ENCODE measurements at places on chromosomes 4 and X. TPM values are rescaled to one million over a fixed set of nuclear protein-coding genes. Genes with fewer than 3 reads are reported as not detected.
A peak's percentile ranks its signal among the peaks of the same experiment; 100 is the strongest.

Gene PTCHD1
- total RNA-seq: not detected

Gene MSANTD1
- total RNA-seq: 0.06 TPM

Gene ZMAT1
- total RNA-seq: 0.06 TPM

Gene ZDHHC9
- 23.9 TPM for total RNA-seq

Gene MAPK10
- 4.3 TPM for total RNA-seq

Gene ABCG2
- 1.2 TPM for total RNA-seq

Gene SCML2
- total RNA-seq: 4.2 TPM

Gene MAML3
- total RNA-seq: 0.19 TPM

Gene WFS1
- 23.3 TPM for total RNA-seq

Gene SYAP1
- total RNA-seq: 26.2 TPM

- DNase-seq: no peak
Observed at GRCh38 chr4:4418676-4419390, 31.9 kb downstream of the NSG1 start.

DNA sequence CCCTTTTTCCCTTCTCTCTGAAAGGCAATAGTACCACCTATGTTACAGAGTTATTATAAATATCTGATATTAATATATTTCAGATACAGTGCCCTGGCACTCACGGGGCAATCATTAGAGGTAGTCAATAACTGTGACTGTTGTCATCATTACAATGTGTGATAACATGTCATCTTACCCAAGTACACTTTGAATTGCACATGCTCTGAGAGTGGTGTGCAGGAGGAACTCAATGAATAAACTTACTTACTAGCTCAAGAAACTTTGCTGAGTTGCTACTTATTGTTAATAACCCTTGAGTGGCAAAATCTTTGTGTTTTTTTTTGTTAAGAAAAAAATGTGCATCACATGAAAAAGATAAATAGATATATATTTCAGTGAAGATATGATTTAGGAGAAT, 275.1 kb upstream of the RASGEF1B start:
- no peak for DNase-seq

DNA sequence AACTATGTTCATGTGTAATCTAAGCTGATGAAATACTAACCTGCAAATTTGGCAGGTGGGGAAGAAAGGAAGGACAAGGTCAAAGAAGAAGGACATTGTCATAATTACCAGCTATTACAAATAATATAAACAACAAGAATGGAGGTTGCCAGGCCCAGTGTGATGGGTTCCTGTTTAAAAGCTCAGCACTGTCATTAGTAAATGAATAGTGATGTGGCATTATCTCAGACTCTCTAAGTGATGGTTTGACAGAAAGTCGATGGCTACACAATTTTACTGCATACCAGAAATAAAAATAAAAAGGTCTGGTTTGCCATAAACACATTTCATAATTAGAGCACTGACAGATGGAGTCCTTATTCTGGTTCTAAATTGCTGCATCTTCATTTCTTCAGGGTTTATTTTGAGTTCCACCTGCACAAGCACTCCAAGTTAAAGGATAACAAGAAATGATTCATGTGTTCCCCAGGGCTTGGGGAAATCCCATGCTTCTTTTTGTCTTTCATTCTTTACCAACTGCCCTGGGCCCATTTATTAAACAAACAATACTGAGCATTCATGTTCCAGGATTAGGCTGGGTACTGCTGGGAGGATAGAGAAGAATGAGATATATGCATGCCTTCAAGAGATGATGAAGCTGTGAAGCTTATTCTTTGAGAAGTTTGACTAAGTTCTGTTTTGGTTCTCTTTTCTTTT, 367.8 kb upstream of the RASGEF1B start:
- DNase-seq: no peak

- DNase-seq: no peak
Observed at GRCh38 chr4:139972305-139972704, 181.7 kb downstream of the MAML3 start.

- DNase-seq: no peak
Observed at GRCh38 chr4:153741541-153741940, 18.3 kb downstream of the RNF175 start.

GRCh38 chr4:144614850-144615585, 30.9 kb upstream of the HHIP start:
- peak; percentile 44 for DNase-seq

DNA sequence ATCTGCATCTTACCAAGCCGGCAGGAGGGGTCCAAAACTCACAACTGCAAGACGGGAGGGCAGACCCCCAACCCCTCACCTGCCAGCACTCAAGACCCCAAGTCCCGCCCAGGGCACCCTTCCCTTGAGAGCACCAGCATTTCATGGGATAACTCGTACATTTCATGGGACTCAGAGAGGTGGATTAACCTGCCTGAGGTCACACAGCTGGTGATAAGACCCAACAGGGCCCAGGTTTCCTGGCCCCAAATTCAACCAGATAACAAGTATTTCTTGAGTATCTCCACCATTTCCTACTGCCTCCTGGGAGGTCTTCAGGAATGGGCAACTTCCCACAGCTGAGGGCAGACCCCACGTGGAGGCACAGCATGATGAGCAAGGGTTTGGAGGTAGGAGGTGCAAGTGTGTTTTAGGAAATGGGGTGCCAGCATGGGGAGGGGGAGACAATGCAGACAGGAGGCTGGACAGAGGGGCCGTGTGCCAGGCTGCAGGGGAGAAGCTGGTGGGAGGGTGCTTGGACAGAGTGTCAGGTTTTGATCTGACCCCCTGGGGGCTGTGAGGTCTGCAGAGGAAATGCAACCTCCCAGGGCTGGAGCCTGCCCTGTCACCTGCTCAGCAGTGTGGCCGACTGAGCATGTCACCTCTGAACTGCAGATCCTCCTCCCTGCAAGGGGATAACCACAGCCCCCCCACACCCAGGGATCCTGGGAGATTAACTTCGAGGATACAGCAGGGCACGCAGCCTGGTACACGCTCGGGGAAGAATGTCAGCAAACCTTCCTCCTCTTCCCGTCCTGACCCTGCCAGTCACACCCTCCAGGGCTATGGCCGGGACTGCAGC, 4.4 kb downstream of the ADRA2C start:
- DNase-seq: no peak

- no peak for DNase-seq
Observed at GRCh38 chr4:5815641-5816040, 77.2 kb downstream of the CRMP1 start.

GRCh38 chr4:174467107-174467506, 55.2 kb downstream of the HPGD start:
- DNase-seq: peak; percentile 40

DNA sequence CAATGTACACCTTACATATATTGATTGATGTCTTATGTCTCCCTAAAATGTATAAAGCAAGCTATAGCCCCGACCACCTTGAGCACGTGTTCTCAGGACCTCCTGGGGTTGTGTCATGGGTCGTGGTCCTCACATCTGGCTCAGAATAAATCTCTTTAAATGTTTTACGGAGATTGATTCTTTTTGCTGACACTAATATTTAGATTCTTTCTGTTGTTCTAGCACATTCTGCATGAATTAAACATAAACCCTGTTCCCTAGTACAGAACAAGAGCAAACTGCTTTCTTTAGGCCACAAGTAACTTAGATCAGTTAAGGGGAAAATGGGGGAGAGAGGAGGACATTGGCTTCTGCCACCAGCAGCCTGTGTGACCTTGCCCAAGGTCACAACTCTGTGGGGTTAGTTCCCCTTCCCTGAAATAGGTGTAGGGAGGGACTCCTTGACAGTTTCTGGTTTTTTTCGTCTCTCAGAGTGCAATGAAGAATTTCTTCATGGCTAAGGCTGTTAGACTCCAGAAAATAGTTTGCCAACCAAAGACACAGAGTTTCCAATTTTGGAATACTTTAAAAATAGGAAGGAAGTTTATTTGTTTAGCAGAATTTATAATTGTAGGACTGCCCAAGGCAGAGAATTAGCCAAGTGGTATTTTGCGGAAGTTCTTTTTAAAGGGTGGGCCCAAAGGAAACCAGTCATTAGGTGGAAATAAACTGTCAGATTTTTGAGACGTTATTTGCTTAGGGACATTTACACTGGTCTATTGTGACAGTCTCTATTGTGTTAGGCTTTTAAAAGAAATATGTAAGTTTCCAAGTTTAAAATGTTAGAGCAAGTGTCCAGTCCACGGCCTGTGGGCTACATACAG, 29.4 kb downstream of the PTTG2 start:
- DNase-seq: no peak

- DNase-seq: peak; percentile 55
Observed at GRCh38 chr4:85603437-85604336, 128.7 kb downstream of the ARHGAP24 start.

DNA sequence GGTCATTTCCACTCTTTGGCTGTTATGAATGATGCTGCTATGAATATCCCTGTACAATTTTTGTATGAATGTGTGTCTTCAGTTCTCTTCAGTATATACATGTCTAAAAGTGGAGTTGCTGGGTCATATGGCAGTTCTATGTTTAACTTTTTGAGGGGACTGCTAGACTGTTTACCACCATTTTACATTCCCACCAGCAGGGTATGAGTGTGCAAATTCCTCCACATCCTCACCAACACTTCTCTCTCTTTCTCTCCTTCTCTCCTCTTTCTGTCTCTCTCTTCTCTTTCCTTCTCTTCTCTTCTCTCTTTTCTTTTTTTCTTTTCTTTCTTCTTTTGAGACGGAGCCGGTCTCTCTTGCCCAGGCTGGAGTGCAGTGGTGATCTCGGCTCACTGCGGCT, 7.8 kb downstream of the WWC2 start:
- DNase-seq: no peak

GRCh38 chr4:88008122-88008742, 797 bp downstream of the PKD2 start:
- peak; percentile 63 for DNase-seq

- DNase-seq: no peak
Observed at GRCh38 chrX:16958356-16958755, 11.9 kb downstream of the REPS2 start.

- no peak for DNase-seq
Observed at GRCh38 chr4:170589597-170590191, 499.9 kb upstream of the AADAT start.

- DNase-seq: no peak
Observed at GRCh38 chr4:73894001-73894400, 24.8 kb downstream of the CXCL1 start.

GRCh38 chr4:25345744-25346143, 31.3 kb upstream of the ANAPC4 start:
- no peak for DNase-seq

- DNase-seq: no peak
Observed at GRCh38 chr4:158966091-158966490, 136.8 kb upstream of the RAPGEF2 start.

DNA sequence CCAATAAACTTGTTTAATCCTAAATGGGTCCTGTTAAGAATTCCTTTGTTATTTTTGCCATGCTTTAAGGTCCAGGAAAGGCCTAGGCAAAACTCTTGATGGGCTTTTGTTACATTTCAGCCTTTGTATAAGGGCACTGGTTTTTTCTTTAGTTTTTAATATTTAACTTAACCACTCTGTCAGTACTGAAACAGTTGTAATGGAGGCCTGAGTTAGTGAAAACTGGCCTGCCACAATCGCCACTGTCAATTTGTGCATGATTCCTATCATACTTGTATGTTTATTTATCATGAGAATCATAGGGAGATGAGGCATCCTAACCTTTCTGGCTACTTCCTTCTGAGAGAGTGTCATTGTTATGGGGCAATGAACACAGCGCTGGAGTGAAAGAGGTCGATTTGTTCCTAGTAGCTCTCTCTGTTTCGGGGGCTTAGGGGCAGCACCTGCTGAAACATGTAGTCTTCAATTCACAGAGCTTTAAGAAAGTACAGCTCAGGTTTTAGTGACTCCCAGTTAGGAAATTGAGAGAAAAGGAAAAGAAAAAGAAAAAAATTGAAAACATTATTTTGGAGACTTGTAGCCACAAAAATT, 393.8 kb upstream of the FSTL5 start:
- DNase-seq: no peak

DNA sequence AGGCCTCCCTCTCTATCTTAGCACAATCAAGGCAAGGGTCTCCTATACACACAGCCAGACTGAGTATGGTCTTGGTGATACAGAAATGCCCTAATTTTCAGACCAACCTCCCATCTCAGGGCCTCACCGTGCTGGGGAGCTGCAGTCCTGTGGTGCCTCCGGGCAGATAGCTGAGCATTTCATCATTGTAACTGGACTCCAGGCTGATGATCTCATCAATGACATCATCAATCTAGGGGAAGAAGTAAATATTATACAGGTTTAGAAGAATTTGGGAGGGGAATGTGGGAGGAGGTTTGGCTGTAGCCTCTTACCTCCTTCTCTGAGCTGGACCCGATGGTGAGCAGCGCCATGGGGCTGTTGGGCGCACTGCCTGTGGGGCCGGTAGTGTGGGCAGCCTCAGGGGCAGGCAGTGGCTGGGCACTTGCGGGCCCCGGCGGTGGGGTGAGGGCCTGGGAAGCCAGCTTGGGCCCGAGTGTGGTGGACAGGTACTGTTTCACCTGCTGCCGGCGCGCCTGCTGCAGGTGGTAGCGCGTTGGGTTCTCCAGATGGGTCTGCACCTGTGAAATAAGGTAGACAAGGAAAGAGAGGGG, 5.2 kb downstream of the TFE3 start:
- peak; percentile 37 for DNase-seq

DNA sequence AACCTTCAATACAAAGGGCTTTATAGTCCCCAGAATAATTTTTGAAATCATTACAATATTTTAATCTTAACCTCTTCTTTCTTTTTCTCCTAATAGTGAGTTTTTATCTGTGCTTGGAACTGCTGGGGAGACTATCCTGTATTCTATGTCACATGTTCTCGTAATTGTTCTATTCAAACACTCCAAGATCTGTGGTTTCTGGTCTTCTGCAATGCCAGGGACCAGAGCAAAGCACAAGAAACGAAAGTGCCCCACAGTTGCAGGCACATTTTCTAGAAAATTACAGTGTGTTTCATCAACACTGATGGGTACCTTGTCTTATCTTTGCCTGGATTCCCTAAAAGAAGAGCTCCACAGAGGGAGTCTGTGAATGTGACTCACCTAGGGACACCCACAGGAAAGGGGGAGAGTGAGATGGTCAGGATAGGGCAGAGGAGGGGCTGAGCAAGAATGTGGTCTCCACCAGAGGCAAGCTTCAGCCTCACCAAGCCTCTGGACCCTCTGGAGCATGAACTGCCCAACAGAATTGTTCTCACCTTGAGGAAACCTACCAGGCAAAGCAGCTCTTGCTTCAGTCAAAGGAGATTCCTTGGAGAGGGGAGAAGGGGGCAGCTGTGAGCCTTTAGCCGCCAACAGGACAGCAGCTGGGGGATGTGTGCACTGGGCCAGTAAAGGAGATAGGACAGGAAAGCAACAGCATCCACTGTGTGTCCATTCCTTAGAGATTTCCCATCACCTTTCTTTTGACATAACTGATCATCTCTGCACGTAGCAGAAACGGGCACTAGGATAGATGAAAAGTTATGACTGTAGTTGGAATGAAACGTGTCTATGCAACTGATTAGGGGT, 25.9 kb downstream of the UNC5C start:
- DNase-seq: no peak

GRCh38 chr4:169142906-169143305, 127.8 kb downstream of the SH3RF1 start:
- DNase-seq: no peak

- no peak for DNase-seq
Observed at GRCh38 chr4:1851160-1851559, 4.8 kb downstream of the LETM1 start.

- DNase-seq: no peak
Observed at GRCh38 chr4:169379688-169380087, 108.9 kb upstream of the SH3RF1 start.
